Left renal cortex interstitium (tissue), 4 donors: ENCODE measurements at places on chromosomes 1 and 21.

- DNase-seq = no peak
These were observed 27.9 kb downstream of the ARHGEF16 start for GRCh38 chr1:3482378-3482849.

GRCh38 chr1:171257607-171258076 is 9.3 kb downstream of the FMO1 start:
- no peak for DNase-seq

DNA sequence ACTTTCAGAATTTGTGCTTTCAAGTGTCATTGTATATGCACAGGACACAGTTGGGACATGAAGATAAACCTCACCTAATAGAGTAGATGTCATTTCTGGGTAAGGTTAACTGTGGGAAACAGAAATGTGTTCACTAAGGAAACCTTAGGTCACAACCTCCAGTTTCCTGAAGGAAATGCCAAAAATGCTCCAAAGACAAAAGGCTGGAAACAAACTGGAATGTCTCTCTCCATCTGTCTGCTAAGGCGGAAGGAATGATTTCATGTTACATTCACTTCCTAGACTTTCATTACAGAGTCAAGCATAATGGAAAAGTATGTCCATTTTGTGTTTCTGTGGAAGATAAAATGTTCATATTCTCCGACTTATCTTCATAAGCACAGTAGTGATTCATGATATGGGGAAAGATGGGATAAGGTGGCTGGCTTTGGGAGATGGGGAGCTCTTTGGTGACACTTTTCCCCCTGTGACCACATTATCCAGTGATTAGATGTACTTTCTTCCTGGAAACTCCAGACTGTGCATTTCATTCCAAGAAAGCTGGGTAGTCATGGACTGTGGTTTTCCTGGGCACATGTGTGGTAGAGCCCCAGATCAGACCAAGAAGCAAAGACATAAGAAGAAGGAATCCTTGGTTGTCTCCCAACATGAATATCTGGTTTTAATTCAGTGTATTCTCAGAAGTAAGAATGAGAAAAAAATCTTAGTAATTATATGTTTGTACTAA is 5.7 kb downstream of the S1PR1 start:
- no peak for DNase-seq

- DNase-seq = no peak
These were observed 45.0 kb upstream of the BCL10 start for GRCh38 chr1:85321237-85321964.
